Lower leg skin (tissue), 4 donors: ENCODE measurements at places on chromosomes 12 and 14.
A peak's percentile ranks its signal among the peaks of the same experiment; 100 is the strongest.

GRCh38 chr14:45287610-45288009, 34.6 kb upstream of the MIS18BP1 start:
- DNase-seq: no peak

- DNase-seq: peak; percentile 77
These were observed 27.1 kb downstream of the DEGS2 start for GRCh38 chr14:100132161-100132902.

DNA sequence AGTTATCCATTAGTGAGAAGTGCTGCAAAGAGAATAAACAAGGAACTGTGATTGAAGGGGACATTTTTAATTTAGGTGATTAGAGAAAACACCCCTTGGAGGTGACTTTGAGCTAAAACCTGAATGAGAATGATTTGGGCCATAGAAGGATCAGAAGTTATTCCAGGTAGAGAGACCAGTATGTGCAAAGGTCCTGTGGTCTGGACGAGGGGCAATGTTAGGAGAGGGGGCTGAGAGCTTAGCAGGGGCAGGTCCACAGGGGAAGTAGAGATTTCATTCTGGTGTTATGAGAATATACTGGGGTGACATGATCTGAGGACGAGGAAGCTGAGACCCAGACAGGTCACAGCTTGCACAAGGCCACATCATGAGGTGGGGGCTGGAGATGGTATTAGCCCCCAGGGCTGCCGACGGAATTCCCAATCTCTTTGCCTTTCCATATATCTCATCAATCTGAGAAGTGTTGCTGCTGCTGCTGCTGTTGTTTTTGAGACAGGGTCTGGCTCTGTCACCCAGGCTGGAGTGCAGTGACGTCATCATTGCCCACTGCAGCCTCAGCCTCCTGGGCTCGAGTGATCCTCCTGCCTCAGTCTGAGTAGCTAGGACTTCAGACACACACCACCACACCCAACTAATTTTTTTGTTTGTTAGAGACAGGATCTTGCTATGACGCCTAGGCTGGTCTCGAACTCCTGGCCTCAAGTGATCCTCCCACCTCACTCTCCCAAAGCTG, 55.6 kb downstream of the KCTD10 start:
- no peak for DNase-seq

DNA sequence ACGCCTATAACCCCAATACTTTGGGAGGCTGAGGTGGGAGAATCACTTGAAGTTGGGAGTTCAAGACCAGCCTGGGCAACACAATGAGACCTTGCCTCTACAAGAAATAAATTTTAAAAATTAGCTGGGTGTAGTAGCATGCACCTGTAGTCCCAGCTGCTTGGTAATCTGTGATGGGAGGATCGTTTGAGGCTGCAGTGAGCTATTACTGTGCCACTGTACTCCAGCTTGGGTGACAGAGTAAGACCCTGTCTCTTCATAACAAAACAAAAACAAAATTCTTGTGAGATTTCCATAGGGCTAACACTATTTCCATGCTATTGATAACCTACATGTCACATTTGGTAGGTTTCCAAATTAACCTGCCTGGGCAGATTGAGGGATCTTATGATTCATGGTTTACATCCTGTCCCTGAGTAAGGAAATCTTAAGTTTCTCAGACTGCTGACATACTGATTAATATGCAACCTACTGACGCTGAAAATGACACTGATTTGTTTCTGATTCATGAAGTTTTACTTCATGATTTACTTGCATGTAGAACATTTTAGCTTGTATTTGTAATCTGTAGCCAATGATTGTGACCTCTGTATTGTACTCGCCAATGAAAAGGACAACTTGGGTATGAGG, 15.9 kb downstream of the ATP6V1D start:
- no peak for DNase-seq

DNA sequence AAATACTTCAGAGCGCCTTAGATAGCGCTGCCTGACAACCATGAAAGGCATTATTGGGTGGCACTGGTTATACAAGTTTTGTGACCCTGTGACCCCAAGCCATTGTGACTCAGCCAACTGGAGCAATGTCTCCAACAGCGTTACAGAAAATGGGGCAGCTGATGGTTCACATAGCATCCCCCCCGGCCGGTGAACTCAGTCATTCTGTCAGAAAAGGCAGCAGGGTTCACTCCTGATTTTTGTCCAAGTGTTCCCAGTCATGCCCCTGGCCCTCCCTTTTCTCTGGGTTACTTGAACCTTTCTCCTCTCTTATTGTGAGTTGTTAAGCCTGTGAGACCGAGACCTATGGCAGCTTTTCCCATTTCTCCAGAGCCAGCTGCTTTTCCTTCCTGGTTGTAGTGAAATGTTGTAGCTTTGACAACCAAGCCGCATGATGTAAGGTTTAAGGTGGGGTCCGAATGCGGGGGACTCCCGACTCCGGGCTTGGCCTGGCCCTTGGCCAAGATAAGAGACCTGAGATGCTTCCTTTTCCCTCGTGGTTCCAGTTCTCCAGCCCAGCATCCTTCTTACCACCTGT, 22.0 kb downstream of the CD9 start:
- no peak for DNase-seq
